ENCODE measurements at places on chromosomes 1 and 21.

- peak; percentile 7 for DNase-seq
Observed at GRCh38 chr1:22275626-22276395, 132.9 kb upstream of the WNT4 start.

DNA sequence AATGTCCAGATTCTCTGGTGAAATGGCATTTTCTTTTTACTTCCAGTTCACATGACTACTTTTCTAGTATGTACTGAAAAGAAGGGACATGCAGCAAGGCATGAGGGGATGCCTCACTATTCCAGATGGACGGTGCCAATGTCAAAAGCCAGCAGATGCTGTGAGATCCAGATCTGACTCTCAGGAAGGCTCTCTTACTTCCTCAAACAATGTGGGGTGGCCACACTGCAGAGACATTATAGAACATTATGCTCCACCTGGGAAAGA lies 17.7 kb downstream of the CRYZ start:
- no peak for DNase-seq

- no peak for DNase-seq
Observed at GRCh38 chr1:208445758-208446203, 201.6 kb upstream of the PLXNA2 start.

- DNase-seq = no peak
Observed at GRCh38 chr1:230632273-230632873, 9.9 kb upstream of the COG2 start.

GRCh38 chr1:178094739-178095645 lies 1.1 kb downstream of the RASAL2 start:
- DNase-seq = no peak

GRCh38 chr1:1162597-1163537 lies 10.8 kb upstream of the TTLL10 start:
- no peak for DNase-seq

GRCh38 chr1:8427986-8428385 lies 110.1 kb downstream of the SLC45A1 start:
- DNase-seq = no peak

- DNase-seq = no peak
Observed at GRCh38 chr1:195740862-195741261, 867.4 kb downstream of the KCNT2 start.

GRCh38 chr1:110319332-110320167 lies 19.6 kb upstream of the RBM15 start:
- DNase-seq = no peak

DNA sequence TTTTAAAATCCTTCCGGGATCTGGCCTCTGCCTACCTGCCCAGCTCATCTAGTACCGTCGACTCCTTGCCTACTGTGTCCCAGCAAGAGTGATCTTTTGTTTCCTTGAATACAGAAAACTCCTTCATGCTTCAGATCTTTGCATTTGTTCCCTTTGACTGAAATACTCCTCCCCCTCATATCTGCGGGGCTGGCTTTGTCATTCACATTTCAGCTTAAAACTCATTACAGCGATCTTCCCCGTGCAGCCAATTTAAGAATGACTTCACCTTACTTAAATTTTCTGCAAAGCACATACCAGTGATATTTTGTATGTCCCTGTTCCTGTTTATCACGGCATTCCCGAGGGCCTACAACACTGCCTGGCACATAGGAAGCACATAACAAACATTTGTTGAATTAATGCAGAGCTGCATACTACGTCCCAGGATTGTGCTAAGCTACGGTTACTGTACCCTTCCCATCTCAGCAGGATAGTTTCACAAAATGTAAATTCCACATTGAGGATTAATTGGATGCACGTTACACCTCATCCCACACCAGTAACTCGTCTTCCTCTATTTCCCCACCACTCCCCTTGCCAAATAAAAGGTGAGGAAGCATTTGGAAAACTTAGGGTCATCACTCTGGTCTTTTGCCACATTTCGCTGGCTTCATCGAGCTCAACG lies 837 bp upstream of the DESI2 start:
- no peak for DNase-seq

DNA sequence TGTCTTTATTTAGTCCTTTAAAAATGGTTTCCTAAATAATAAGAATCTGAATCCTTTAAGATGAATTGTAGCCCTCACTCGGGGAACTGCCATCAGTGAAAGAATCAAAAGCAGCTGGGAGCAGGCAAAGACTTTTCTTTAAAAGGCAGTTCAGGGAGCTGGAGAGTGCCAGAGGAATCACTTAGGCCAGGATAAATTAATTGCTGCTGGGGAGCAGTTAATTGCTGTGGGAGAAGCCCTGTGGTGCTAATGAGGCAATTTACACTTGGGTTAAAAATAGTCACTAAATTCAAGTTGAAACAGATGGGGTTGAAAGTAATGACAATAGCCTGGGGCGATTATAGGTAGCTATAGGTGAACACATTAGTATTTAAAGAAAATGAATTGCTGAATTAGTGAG lies 38.7 kb upstream of the COL24A1 start:
- DNase-seq = no peak

DNA sequence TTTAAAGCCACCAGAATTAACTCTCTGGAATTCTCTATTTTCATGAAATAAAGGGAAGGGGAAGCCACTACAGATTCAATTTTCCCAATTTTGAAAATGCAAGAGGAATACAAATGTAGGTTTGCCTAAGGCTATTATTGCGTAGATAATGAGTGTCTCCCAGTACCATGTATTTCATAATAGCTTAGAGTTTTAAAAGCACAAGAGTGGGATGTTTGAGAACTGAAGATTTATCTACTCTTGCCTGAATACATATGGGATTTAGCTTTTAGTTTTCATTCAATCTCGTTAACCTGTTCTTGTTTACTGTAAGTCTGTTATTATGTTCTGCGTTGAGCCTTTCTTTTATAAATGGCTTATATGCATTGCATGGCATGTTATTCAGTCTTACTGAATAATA lies 795.1 kb downstream of the BRINP3 start:
- no peak for DNase-seq

DNA sequence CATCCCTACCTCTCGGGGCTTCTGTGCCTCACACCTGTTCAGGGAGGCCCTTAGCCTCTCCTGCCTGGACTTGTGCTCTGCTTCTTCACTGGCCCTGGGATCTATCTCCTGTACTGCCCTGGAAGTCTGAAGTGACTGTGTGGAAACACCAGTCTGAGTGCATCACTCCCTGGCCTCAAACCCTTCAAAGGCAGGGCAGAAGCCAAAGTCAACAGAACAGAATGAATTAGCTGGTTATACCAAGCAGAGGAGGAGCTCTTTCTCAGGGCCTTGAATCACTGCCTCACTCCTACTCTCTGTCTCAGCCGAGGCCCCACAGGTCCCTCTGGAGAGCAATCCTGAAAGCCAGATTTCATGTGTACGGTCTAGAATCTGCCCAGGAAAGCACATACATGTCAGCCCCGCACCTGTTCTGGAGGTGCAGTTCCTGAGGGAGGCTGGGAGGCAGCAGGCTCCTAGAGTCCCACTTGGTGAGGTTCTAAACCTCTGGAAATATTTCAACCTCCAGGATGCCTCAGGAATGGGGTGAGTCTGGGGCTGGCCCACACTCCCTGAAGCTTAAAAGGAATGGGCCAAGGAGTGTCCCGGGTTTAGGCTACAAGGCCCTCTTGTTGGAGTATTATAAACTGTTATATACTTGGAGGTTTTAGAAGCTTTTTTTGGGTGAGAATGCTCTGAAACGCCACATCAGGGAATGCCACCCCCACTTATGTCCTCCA lies 98.3 kb downstream of the ABCA4 start:
- DNase-seq = no peak

DNA sequence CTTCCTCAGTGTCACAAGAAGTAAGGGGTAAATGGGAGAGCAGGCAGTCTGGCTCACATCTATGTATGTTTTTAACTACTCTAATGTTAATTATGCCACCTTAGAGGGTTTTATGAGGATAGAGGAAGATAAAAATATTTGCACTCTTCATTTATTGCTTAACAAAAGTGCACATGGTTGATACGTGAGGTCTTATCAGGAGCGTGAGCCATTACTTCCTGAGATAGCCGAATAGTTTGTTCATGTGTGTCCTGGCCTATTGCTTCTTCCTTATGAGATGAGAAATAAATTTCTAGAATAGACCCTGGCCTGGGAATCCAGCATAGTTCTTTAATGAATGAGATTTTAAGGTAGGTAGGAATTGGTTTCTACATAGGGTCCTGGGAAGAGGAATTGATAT lies 471.1 kb upstream of the B3GALT2 start:
- no peak for DNase-seq

GRCh38 chr1:153192697-153193096 lies 10.5 kb upstream of the LELP1 start:
- DNase-seq = no peak

GRCh38 chr1:155253797-155254196 lies 1.5 kb downstream of the ENTREP3 start:
- no peak for DNase-seq

- DNase-seq = no peak
Observed at GRCh38 chr1:180912211-180912800, 391 bp upstream of the KIAA1614 start.

DNA sequence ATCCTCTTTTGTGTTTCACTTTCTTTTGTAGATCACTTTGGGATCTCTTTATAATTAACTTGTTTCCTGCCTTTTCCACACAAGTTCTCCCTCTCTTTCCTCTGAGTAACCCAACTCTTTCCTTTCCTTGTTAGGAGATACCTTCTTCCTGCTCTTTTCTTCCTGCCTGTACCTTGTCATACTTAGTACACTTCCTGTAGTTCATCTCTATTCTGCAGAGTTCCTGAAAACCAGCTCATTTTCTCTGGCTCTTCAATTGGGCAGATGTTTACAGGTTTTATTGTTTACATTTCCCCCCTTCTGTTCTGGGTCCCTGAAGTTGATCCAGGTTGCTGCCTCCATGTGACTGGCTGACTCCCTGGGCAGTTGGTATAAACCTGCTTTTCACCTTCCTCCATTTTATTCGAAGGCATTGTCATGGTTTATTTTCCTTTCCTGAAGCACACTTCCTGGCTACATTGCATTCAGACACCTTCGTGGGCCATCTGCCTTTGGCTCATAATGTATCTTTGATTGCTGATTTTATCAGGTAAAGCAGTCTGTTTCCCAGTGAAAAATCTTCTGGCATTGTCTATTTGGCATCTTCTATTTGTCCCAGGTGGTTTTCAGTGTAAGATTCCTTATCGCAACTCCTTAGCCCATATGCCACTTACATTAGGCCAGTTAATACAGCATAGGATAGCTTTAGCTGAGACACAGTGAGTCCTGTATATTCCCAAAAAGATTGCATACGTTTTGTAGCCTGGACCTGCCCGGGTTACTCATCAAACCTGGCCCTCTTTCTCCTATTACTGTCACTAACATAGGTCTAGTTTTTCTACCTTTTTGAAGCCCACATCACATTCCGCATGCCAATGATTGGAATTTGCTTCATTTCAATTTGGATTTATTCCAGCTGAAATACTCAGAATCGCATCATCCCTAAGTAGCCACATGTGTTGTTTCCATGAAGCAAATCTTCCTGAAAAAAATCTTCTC lies 15.4 kb downstream of the CTH start:
- DNase-seq = no peak

GRCh38 chr1:207941665-207942064 lies 30.7 kb upstream of the CD34 start:
- no peak for DNase-seq

DNA sequence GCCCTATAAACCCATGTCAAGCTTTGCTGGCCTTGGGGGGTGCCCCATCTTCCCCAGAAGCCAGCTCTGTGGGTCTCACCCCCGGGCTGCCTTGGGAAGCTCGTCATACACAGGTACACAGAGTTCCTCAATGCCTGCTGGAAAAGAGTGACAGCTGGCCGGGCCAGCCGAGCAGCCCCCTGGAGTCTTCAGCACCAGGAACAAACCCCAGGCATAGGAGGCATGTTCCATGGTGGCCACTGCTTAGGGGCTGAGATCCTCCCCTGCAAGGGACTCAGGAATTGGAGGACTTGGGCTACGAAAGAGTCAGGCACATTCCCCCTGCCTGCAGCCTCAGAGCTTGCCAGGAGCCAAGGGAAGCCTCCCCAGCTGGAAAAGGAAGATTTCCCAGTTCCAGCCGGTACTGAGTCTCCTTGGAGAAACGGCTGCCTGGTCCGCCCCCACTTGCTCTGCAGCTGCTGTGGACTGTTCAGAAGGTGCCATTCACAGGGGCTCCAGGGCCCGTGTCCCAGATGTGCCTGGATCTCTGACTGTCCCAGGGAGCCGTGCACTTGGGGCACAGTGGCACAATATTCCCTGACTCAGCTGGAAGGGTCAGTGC lies 89.5 kb downstream of the STUM start:
- DNase-seq = no peak

GRCh38 chr1:197933647-197934046 lies 16.5 kb downstream of the LHX9 start:
- no peak for DNase-seq

GRCh38 chr1:7827126-7827955 lies 25.5 kb downstream of the UTS2 start:
- DNase-seq = no peak

DNA sequence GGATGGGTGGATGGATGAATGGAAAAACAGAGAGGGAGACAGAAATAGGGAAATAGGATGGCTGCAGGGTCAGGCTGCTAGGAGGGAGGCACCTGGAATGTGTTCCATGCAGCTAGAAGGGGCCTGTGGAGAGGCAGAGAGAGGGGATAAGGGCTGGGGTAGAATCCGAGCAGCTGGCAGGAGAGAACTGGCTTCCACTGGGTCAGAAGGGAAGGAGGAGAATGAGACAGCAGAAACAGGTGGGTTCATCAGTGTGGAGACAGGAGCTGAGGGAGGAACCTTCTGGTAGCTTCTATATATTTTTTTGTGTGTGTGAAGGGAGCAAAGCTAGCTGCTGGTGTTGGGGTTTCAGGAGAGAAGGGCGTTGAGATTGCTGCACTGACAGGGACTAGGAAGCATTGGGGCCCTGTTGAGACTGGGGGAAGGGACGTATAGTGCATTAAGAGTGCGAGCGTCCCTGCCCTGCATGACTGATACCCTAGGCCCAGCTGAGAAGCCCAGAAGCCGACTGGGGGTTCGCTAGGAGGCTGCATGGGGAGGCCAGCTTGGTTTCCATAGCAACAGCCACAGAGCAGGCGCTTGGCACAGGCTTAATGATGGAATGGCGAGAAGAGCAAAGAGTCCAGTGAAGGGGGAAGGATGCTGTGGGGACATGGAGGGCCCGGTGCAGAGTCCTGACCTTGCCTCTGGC lies 14.8 kb upstream of the KIF21B start:
- DNase-seq = no peak

- no peak for DNase-seq
Observed at GRCh38 chr1:198701766-198702539, 63.1 kb downstream of the PTPRC start.

DNA sequence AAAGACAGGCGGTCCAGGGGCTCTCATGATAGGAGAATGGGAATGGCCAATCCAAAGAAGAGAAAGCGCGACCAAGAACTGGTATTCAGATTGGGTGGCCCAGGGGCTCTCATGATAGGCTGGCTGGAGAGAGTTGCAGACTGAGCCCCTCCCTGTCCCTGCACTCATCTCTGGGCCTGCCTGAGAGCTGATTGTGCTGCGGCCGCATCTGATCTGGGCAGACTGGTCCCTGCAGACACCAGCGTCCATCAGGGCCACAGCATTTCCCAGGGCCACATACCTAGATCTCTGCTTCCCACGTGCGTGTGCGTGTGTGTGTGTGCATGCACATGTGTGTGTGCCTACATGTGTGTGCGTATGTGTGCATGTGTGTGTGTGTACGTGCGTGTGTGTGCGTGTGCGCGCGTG lies 30.4 kb upstream of the MAN1C1 start:
- DNase-seq = no peak

GRCh38 chr1:12121212-12122003 lies 45.4 kb upstream of the TNFRSF1B start:
- DNase-seq = no peak

GRCh38 chr1:168700575-168701268 lies 28.3 kb downstream of the DPT start:
- DNase-seq = no peak

Data from stimulated activated CD4-positive, alpha-beta T cell treated with anti-CD3 and anti-CD28 coated beads, Interleukin-1b, Interleukin-23, amount 100 ng/mL, for 1 hour (primary cell).